Stimulated activated CD8-positive, alpha-beta memory T cell treated with anti-CD3 and anti-CD28 coated beads, Interleukin-15, amount 100 ng/mL, for 24 hours (primary cell): ENCODE measurements at places on chromosomes 12 and 14.

- DNase-seq: no peak
Measured at GRCh38 chr12:6745741-6746525, 7.0 kb downstream of the MLF2 start.

DNA sequence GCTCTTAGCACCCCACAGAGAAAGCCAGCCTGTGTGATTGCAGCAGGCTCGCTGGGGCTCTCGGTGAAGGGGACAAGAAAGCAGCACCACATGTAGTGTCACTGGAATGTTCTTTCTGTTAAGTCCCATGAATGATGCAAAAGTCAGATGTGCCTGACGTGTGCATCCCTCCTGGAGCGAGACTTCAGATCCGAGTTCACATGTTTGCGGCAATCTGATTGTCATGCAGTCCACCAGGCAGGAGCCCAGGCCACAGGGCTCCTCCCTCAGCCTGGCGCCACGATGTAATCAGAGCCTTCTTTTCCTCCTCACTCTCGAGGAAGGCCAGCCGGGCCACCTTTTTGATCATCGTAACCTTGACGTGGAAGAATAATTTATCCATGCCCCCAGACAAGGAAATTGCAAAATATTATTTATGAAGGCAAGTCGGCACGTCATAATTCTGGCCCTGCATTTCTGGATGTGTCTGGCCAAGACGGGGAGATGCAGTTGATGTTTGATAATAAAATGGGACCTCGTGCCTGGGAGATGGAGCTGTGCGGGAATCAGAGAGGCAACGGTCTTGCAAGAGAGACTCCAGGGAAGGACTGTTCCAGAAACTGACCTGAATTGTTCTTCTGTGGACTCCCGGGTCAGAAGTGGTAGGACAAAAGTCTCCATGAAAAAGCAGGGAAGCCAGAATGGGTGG lies 214.6 kb downstream of the PHETA1 start:
- no peak for DNase-seq

DNA sequence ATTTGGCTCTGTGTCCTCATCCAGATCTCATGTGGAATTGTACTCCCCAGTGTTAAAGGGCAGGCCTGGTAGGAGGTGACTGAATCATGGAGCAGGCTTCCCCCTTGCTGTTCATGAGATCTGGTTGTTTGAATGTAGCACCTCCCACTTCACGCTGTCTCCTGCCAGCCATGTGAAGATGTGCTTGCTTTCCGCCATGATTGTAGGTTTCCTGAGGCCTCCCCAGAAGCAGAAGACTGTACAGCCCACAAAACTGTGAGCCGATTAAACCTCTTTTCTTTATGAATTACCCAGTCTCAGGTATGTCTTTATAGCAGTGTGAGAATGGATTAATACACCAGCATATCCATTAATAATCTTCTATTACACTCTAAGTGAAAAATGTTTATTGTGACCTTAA lies 70.2 kb downstream of the BAZ1A start:
- no peak for DNase-seq

- DNase-seq: no peak
Measured at GRCh38 chr14:65073605-65074201, 28.6 kb downstream of the MAX start.

DNA sequence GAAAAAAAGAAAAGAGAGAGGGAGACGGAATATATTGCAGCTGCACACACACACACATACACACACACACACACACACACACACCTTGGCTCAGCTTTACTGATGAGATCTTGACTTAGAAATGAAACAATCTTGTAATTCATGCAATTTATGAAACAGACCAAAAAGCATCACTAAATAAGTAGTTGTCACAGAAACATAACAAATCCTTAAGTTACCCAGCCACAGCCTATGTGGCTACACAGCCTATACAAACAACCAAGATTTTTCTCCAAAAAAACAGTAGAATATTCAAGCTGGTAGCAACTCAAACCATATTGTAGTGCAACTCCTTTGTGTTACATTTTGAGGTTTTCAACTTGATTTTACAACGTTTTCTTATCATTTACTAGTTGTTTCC lies 37.9 kb upstream of the GNG2 start:
- DNase-seq: no peak

- no peak for DNase-seq
Measured at GRCh38 chr12:105765053-105766014, 373.4 kb downstream of the NUAK1 start.

GRCh38 chr14:105940534-105941225 lies 414.3 kb downstream of the TMEM121 start:
- no peak for DNase-seq

DNA sequence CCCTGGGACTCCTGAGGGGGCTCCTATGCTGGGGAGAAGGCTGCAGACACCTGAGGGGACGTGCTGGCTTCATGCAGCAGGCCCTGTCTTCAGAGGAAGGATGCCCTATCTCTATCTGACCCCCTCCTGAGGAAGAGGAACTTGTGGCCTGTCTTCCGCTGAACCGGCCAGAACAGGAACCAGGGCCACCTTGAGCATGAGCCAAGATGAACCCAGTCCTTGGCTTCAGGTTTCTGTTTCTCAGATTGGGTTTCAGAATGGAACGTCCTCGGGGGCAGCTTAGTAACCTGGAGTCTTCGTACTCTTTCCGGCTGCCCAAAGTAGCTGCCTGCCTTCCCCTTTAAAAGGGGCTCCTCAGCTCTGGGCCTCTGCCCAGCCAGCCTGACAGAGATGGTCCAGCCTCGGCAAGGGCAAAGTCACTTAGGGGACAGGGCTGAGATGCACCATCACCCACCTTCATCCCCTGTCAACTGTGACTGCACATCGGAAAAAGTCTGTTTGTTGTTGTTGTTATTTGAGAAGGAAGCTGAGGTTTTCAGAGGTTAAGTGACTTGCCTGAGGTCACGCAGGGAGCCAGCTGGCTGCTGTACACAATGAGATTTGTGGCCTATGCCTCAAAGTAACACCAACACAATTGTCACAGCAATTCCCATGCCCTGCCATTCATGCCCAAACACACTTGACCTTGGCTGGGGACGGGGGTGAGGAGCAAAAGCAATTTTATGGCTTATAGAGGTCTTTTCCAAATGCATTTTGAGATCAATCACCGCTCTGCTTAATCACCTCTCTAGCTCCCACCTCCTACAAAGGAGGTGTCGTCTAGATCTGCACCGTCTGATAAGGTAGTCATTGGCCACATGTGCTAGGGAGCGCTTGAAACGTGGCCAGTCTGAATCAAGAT lies 13.4 kb downstream of the ASB2 start:
- DNase-seq: no peak

DNA sequence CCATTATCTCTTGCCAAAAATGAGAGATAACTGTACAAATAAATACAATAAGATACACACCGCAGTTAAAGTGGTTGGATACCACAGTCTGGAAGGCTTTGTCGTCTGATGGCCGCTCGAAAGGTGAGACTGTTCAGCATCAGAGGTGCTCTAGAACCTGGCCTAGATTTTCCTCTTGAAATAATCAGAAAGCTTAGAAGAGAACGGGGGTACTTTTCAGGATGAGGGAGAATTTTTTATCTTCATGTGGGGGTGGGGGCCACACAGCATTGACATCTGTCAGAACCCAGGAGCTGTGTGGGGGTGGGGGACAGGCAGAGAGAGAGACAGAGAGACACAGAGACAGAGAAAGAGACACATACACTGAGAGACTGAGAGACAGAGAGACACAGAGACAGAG lies 90.5 kb downstream of the GALNT9 start:
- no peak for DNase-seq

DNA sequence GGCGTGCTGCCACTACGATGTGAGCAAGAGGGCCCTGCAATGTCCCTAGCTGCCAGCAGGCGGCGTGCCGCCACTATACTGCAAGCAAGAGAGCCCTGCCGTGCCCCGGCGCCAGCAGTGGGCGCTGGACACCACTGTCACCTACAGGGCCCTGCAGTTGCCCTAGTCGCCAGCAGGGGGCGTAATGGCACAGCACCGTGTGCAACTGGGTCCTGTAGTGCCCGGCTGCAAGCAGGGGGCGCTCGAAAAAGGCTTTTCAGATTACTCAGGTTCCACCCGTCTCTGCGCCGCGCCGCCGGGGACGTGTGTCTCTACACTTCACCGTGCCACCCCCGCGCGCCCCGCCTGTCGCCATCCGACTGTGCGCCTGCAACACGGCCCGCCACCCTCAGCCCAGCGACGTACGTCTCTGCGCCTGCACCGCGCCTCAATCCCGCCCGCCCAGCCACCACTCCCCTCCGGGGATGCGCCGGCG lies 1356.9 kb downstream of the TMEM121 start:
- DNase-seq: no peak

GRCh38 chr14:100292776-100293461 lies 13.3 kb downstream of the SLC25A29 start:
- DNase-seq: no peak

GRCh38 chr12:59365133-59365532 lies 230.7 kb upstream of the SLC16A7 start:
- no peak for DNase-seq

GRCh38 chr14:101025696-101026095 lies 122.2 kb upstream of the RTL1 start:
- DNase-seq: no peak

DNA sequence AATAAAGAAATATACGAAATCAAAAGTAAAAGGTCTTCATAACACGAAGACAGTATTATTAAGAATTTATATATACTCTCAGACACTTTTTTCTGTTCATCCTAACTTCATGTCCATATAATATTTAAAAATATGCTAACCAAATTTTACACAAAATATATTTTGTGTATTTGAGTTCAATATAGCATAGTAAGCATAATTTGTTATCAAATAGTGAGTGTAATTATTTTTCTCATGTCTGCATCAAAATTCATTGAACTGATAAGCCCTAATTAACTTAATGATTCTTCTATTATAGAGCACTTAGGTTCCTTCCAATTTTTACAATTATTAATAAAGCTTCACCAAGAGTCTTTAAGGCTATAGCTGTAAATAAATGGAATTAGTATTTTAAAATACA lies 99.7 kb upstream of the SYT1 start:
- no peak for DNase-seq

DNA sequence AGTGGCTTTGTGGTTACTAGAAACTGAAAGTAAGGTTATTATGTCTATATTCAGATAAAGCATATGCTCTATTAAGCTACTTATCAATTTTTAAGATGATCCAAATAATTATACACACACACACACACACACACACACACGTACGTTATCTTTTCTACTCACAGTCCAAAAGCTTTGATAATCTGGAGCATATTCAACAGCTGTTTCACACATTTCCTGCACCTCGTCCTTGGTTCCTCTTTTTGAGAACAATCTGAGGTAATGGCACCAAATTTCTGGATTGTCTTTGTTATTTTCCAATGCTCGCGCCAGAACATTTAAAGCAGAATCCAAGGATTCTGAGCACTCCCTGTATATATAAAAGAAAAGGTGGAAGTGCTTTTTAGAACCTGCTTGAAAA lies 37.5 kb downstream of the ZFC3H1 start:
- no peak for DNase-seq

DNA sequence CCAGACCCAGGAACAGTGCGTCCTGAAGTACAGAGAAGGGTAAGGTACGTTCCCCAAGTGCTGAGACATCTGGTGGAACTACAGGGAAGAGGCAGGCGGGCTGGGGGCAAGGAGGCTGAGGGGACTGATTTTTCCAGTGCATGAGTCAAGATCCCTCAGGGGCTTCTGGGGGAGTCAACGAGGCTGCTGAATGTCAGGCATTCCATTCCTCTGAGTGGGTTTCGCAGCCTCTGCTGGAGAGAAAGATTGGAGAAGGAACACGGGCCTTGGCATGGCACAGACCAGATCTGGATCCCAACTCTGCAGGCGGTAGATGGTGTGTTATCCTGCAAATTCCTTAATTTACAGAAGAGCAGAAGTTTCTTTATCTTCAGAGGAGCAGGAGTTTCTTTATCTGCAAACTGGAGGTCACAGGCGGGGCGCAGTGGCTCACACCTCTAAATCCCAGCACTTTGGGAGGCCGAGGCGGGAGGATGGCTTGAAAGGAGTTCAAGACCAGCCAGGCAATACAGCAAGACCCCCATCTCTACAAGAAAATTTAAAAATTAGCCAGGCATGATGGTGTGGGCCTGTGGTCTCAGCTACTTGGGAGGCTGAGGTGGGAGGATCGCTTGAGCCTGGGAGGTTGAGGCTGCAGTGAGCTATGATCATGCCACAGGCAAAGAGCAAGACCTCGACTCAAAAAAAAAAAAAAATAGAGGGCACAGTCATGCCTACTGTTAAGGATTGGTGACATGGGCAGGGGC lies 132.6 kb upstream of the MAP1LC3B2 start:
- no peak for DNase-seq

- DNase-seq: no peak
Measured at GRCh38 chr12:122726080-122726558, 4.5 kb downstream of the HCAR1 start.

GRCh38 chr12:104604070-104604994 lies 147.6 kb downstream of the CHST11 start:
- no peak for DNase-seq

DNA sequence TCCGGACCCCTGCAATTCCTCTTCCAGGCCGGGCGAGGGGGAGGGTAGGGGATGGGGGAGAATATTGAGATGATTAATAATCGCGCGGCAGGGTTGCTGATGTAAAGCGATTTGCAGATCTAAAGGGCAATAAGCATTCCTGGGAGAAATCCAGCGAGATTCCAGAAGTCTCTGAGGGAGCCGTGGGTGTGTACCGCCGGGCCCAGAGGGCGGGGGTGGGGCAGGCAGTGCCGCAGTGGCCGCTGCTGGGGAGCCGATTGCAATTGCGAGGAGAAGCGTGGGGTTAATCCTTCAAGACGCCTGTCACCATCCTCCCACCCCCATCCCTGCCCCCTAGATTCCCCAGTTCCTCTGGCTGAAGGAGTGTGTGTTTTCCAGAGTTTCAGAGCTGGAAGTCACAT lies 16.4 kb downstream of the FOS start:
- no peak for DNase-seq

DNA sequence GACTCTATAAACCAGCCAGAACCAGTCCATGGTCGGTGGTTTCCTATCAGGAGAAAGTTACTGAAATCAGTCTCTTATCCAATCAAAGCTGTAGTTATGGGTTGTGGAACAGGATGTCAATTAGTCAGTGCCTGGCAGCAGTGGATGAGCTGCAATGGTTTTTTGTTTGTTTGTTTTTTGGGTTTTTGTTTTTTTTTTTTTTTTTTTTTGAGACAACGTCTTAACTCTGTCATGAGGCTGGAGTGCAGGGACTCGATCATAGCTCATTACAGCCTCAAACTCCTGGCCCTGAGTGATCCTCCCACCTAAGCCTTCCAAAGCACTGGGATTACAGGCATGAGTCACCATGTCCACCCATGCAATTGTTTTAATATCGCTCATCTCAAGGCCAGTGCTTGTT lies 113.3 kb upstream of the CAND1 start:
- DNase-seq: no peak

GRCh38 chr14:64218344-64219240 lies 75.6 kb downstream of the ESR2 start:
- no peak for DNase-seq

DNA sequence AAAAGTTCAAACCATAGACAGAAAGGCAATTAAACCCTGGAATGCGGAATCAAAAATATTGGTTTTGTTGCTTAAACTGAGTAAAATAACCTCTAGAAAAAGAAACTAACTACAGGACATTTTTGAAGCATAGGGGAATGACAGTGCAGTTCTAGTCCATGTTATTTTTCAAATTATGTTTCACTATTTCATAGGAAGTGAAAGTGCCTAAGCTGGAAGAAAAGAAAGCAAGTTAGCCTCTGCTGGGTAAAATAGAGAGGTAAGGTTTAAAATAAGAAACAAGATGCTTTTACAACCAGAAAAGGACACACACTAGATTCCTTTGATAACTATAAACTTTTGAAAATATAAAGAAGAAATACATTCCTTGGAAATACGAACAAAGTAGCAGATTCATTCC lies 1.1 kb downstream of the CLECL1 start:
- DNase-seq: no peak
